ENCODE measurements at places on chromosomes 3 and 15.

- no peak for DNase-seq
Observed at GRCh38 chr15:98800437-98801233, 152.3 kb downstream of the IGF1R start.

DNA sequence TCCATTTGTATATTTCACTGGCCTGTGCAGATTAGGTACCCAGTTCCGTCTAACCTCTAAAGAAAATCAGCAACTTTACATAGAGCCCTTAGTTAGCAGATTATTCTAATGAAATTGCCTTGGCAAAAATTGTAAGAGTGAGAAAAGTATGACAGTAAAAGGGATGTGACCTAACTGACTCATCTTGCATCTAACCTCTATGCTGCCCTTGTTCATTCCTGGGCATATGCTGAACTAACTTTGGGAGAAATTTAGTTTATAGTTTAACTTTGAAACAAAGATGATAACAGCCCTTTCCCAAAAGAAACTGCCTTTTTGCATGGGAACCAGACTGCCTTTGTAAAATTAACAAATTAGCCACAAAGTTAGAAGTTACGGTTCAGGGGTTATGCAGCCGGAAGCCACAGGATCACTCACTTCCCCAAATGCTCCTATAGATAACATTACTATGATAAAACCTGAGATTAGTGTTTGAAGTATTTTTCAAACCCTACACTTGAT lies 839.8 kb upstream of the ALCAM start:
- no peak for DNase-seq

- no peak for DNase-seq
Observed at GRCh38 chr3:68306571-68306970, 625.8 kb downstream of the TAFA4 start.

DNA sequence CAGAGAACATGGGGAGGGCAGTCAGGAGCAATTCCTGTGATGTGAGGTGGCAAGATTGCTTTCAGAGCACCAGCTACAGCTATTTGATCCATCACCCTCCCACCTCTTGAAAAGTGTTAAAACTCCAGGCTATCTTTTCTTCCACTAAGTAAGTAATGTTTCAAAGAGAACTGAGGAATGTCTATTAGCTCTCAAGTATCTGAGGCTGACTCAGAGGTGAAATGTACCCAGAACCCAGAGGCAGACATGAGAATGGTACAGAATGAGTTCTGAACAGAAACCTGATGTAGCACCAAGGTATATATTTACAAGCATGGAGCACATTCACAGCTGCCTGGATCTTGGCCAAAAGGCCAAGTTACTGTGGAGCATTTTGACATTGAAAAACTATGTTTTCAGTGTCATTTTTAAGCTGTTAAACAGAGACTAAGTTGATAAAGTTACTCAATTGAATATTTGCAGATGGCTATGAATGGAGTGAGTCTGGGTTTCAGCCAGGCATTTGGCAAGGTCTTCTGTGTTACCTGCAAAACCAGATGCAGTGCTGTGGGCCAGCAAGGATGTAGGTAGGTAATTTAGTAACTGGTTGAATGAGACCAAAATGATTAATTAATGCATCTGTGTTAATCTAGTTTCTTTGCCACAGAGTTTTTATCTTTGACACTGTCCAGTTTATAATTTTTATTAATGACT lies 227.7 kb upstream of the CD96 start:
- no peak for DNase-seq

GRCh38 chr15:100107606-100108225 lies 234.1 kb downstream of the ADAMTS17 start:
- DNase-seq, result no peak

- DNase-seq, result no peak
Observed at GRCh38 chr3:98513091-98513511, 9.6 kb downstream of the CLDND1 start.

DNA sequence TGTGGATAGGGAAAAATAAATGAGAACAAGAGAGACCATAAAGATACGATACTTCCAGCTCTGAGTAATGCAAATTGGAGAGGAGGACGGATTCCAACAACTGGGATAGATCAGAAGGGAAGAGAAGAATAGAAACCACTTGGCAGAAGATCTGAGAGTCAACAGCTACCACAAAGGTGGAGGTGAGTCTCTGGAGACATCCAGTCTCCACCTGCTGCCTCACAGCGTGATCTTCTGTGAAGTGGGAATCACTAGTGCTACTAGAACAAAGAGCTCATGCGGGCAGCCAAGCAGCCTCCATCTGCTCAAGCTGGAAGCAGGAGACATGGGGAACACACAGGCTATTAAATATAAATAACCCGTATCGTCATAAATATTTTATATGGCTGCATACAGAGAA lies 558.5 kb upstream of the CFAP20DC start:
- DNase-seq, result no peak

GRCh38 chr3:183475016-183475763 lies 46.8 kb upstream of the MCF2L2 start:
- DNase-seq, result no peak

GRCh38 chr3:197204736-197205135 lies 93.7 kb downstream of the DLG1 start:
- no peak for DNase-seq

- no peak for DNase-seq
Observed at GRCh38 chr3:134463676-134464063, 22.1 kb downstream of the ANAPC13 start.

DNA sequence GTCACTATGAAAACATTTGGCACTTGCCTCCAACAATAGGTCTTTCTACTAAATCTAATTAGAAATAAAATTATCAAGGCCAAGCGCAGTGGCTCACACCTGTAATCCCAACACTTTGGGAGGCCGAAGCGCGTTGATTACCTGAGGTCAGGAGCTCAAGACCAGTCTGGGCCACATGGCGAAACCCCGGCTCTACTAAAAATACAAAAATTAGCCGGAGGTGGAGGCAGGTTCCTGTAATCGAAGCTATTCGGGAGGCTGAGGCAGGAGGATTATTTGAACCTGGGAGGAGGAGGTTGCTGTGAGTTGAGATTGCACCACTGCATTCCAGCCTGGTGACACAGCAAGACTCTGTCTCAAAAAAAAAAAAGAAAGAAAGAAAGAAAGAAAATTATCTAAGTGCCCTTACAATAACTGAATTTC lies 1.6 kb upstream of the PLD1 start:
- DNase-seq, result no peak
